ENCODE measurements at places on chromosomes 13 and 19.

- no peak for DNase-seq
These were observed 12.6 kb downstream of the LSM4 start for GRCh38 chr19:18310118-18310909.

GRCh38 chr19:51514866-51515481 is 13.4 kb upstream of the SIGLEC12 start:
- DNase-seq: no peak

DNA sequence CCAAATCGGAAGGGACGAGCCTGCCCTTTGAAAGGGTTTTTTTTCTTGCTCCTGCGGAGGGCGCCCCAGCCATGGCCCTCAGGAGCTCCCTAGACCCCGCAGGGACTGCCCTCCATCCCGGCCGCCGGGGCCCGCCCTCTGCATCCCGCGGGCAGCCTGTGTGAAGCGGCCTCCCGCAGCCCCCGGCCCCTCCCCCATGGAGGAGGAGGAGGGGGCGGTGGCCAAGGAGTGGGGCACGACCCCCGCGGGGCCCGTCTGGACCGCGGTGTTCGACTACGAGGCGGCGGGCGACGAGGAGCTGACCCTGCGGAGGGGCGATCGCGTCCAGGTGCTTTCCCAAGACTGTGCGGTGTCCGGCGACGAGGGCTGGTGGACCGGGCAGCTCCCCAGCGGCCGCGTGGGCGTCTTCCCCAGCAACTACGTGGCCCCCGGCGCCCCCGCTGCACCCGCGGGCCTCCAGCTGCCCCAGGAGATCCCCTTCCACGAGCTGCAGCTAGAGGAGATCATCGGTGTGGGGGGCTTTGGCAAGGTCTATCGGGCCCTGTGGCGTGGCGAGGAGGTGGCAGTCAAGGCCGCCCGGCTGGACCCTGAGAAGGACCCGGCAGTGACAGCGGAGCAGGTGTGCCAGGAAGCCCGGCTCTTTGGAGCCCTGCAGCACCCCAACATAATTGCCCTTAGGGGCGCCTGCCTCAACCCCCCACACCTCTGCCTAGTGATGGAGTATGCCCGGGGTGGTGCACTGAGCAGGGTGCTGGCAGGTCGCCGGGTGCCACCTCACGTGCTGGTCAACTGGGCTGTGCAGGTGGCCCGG is 815 bp downstream of the MAP3K10 start:
- no peak for DNase-seq

- no peak for DNase-seq
These were observed 39.3 kb downstream of the MBNL2 start for GRCh38 chr13:97261254-97262005.

Data from stimulated activated CD4-positive, alpha-beta T cell treated with anti-CD3 and anti-CD28 coated beads, Interleukin-1b, Interleukin-23, amount 100 ng/mL, for 1 hour (primary cell).